NCI-H2171 treated with DMSO at 0.1 percent for 48 hours (cell line): ENCODE measurements at places on chromosomes 3 and 15.

DNA sequence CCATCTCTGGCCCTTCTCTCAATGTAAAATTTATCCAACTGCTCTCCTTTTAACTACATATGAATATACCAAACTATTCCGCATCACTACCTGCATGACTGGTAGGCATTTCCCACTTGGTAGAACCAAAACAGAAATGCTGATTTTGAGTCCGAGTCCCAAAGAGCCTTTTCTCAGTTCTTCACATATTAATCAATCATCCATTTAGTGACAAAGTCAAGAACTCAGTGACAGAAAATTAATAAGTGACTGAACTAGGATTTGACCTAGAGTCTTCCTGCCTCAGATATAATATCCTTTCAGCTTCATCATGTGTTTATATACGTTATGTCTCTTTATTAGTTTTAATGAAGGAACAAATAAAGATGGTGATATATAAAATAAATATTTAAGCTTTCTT is 700.6 kb upstream of the GOLIM4 start:
- DNase-seq, result no peak

- no peak for DNase-seq
These were observed 11.1 kb downstream of the UACA start for GRCh38 chr15:70752193-70752635.

GRCh38 chr3:51997935-51998596 is 2.4 kb upstream of the RPL29 start:
- DNase-seq, result peak; percentile 31

DNA sequence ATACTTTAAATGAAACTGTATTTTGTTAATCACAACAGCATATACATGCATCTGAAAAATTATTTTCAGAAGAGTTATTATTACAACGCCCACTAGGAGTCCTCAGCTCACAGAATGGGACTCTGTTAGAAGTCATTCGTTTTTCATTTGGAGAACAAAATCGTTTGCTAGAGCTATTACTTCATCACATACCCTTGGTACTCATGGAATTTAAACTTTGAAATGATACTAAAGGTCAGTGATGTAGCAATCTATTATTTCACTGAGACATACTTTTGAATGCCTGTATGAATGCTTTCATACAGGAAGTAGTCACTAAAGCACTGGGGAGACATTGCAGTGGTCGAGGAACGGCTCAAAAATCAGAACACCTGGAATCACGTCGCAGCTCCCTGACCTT is 198.1 kb downstream of the MBNL1 start:
- DNase-seq, result peak; percentile 17

GRCh38 chr15:64530918-64531317 is 70.5 kb downstream of the ZNF609 start:
- DNase-seq, result no peak

DNA sequence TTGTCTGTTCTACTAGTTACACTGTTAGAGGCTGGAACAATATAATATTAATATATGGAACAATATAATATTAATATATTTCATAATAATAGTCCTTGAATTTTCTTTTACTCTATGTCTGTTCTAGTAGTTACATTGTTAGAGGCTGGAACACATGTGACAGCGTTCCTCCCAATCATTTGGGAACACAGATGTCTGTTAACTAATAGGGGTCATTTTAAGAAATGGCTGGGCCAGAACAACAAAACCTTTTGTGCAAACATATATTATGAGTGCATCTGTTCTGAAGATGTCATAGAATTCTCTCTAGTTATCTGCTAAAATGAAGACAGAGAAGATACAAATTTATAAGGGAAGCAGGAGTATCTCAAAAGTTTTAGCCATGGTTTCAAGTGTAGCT is 114.0 kb upstream of the PDZRN3 start:
- DNase-seq, result no peak

GRCh38 chr3:187085933-187086332 is 53.4 kb downstream of the RPL39L start:
- DNase-seq, result no peak

- DNase-seq, result peak; percentile 19
These were observed 9.9 kb downstream of the CEP152 start for GRCh38 chr15:48800811-48801455.

DNA sequence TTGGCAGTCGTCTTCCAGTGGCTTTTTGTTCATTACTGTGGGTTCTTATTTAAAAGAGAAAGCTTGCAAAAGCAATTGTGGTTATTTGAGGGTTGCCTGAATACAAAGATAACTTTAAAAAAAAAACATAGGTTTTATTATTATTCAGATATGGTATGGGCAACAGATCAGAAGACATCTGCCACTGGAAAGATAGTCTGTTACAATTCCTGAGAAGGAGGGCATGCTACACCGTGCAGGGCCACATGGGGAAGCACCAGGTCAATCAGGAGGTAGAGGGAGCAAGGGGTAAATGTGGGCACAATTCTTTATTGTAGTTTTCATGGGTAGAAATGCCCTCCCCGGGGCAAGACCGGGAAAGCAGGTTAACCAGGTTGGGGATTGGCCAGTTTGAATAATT is 46.5 kb downstream of the BBS4 start:
- DNase-seq, result no peak

GRCh38 chr3:171312741-171313140 is 147.5 kb downstream of the TNIK start:
- DNase-seq, result no peak

- DNase-seq, result no peak
These were observed 29.4 kb upstream of the AP4E1 start for GRCh38 chr15:50879016-50879617.

DNA sequence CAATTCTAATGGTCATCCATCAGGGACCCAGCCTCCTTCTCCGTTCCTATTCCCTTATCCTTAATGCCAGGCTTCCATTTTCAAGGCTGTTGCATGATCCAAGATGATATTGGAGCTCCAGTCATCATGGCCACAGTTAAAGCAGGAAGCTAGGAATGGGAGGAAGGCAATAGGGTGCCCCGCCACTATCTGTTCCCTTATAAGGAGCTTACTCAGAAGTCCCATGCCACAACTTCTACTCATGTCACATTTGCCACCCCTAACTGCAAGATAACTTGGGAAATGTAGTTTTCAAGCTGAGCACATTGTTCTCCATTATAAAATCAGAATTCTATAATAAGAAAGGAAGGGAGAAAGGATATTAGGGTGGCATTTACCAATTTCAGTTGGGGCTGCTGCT is 38.6 kb upstream of the SPSB4 start:
- no peak for DNase-seq

DNA sequence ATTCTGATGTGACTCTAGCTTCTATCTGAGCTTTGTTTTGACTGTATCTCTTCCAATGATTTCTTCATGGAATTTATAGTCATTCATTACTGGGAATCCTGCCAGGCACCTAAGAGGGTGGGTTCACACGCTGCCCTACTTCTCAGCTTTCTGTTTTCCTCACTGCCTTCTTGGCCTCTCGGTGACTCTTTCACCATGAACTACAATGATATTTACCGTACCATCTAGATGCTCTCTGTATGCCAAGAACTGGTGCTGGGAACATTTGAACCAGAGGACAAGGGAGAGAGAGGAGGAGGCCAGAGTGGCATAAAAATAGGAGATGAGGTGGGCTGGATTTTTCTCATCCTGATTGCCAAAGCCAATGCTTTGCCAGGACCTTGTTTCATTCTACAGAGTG is 280.0 kb upstream of the P2RY1 start:
- DNase-seq, result no peak

DNA sequence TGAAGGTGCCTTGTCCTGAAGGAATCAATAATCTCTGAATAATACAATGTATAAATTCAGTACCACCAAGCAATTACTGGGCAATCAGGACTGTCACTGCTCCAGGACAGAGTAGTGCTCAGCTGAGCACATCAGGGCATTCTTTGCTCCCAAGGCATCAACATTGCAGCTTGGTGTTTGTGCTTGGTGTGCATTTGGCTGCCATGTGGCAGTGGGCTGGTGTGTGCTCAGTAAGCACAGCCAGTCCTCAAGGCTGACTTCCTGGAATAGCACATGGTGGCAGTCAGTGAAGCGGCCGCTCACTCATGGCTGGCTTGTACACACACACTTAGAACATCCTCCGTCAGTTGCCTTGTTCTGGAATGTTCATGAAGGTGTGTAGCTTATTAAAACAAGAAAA is 217.0 kb downstream of the EPHB1 start:
- no peak for DNase-seq

GRCh38 chr3:44525060-44525459 is 29.9 kb upstream of the ZKSCAN7 start:
- no peak for DNase-seq

- DNase-seq, result no peak
These were observed 56.6 kb upstream of the PLXND1 start for GRCh38 chr3:129663045-129663446.

GRCh38 chr3:58635371-58636285 is 30.9 kb downstream of the FAM3D start:
- DNase-seq, result no peak

DNA sequence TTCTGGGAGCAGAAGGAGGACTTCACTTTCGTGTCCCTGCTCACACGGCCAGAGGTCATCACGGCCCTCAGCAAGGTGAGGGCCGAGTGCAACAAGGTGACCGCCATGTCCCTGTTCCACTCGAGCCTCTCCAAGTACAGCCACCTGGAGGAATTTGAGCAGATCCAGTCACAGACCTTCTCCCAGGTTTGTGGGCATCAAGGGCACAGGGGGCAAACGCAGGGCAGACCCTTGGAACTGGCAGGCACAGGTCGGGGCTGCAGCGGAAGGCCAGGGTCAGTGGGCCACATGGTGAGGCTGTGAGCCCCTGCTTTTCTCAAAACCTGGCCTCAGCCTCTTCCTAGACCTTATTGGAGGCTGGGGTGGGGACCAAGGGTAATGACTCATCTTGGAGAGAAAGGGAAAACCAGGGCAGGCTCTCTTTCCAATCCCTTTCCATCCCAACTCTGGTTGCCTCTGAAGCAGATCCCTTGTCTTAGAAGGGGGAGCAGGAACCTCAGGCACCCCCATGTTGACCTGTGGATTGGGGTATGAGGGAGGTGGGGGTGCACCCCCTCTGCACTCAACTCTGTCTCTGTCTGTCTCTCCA is 29.5 kb downstream of the DNAH1 start:
- DNase-seq, result no peak

DNA sequence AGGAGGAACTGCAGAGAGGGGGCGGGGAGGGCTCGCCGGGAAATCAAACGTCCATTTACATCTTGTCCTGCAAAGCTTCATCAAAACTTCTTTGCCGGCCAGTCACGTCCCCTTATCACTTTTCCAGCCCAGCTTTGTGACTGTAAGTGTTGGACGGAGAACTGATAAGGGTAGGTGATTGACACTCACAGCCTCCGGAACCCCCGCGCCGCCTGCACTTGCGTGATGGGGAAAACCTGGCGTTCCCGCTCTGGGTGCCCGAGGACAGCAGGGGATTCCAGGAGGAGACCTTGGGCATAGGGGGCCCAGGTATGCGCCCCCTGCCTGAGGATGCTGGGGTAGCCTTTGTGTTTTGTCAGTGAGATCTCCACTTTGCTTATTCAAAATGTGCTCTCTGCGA is 72.8 kb upstream of the ANKRD34C start:
- DNase-seq, result no peak

- DNase-seq, result peak; percentile 60
These were observed 12.4 kb downstream of the CIB1 start for GRCh38 chr15:90221246-90221900.

GRCh38 chr3:107928084-107928445 is 162.8 kb downstream of the CD47 start:
- no peak for DNase-seq

DNA sequence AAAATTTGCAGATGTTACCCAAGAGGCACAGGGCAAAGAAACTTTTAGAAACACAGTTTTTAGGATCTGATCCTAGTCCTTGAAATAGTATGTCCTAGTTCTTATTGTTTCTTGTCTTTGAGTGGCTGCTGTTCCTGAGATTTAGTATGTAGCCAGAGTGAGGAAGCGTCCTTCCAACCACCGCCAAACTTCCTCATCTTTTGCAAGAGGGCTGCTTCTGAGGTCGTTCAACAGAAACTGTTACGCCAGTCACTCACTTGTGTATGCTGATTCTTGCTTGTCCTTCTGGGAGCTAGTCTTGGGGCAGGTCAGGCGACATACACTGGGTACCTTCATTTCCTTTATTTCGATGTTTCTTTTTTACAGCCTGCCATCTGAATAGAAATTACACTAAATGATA is 577.3 kb upstream of the ZNF717 start:
- DNase-seq, result no peak

GRCh38 chr3:15919971-15920370 is 122.2 kb upstream of the ANKRD28 start:
- DNase-seq, result no peak

DNA sequence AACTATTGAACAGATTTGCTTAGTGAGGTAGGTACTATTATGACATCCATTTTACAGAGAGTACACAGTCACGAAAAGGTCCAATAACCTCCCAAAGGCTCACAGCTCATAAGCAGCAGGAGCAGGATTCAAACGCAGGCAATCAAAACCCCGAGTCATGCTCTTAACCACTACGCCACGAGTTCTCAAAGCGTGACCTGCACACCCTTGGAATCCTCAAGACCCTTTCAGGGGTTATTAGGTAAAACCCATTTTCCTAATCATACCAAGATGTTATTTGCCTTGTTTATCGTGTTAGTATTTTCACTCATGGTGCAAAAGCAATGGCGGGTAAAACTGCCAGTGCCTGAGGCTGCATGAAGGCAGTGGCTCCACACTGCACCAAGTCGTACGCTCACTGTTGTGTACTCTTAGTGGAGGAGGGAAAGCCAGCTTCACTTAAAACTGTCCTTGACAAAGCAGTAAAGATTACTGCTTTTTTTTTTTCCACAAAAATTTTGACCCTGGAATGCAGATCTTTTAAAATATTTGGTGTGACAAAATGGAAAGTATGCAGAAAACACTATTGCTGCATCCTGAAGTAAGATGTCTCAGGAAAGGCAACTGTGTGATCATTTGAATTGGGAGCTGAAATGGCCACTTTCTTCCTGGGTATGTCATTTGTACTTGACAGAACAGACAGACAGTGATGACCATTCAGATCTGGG is 96.1 kb downstream of the IGF2BP2 start:
- no peak for DNase-seq

DNA sequence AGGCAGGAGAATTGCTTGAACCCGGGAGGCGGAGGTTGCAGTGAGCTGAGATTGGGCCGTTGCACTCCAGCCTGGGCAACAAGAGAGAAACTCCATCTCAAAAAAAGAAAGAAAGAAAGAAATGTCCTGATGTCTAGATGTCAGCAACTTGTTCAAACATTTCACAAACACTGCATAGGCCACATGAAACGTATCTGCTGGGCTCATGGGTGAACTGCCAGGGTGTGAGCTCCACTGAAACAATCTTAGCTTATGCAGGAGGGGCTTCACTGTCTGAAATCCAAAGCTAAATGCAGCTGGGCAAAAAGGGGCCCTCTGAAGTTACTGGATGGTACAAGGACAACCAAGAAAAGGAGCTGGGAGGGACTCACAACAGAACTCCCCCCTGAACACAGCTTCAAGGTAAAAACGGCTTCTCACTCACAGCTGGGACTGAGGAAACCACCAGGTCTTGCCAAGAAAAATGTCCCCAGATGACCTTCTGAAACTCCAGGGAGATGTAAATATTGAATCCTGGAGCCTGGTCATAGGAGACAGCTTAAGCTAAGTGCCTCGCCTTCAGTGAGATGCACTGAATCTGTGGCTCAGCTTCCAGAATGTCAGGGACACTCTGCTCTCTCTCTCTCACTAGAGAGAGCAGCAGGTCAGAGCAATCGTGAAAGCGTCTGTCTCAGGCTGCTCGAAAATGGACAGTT is 31.9 kb downstream of the SEC61A1 start:
- DNase-seq, result no peak

GRCh38 chr15:58611731-58612676 is 137.5 kb downstream of the ADAM10 start:
- DNase-seq, result no peak
